ENCODE measurements at places on chromosomes 4 and X. TPM values are rescaled to one million over a fixed set of nuclear protein-coding genes. Genes with fewer than 3 reads are reported as not detected.

The ARMCX1 gene
- total RNA-seq, result 37.1 TPM

The MORF4L2 gene
- total RNA-seq, result 500 TPM

The OCIAD2 gene
- 0.37 TPM for total RNA-seq

The RIPPLY1 gene
- not detected for total RNA-seq

The GEMIN8 gene
- 38.7 TPM for total RNA-seq

The VEGFC gene
- total RNA-seq, result 12.8 TPM

The SRPX gene
- 3,060 TPM for total RNA-seq

All from cardiac ventricle fibroblast (primary cell).